ENCODE measurements at places on chromosomes 6 and 20. TPM values are rescaled to one million over a fixed set of nuclear protein-coding genes. Genes with fewer than 3 reads are reported as not detected.

DNA sequence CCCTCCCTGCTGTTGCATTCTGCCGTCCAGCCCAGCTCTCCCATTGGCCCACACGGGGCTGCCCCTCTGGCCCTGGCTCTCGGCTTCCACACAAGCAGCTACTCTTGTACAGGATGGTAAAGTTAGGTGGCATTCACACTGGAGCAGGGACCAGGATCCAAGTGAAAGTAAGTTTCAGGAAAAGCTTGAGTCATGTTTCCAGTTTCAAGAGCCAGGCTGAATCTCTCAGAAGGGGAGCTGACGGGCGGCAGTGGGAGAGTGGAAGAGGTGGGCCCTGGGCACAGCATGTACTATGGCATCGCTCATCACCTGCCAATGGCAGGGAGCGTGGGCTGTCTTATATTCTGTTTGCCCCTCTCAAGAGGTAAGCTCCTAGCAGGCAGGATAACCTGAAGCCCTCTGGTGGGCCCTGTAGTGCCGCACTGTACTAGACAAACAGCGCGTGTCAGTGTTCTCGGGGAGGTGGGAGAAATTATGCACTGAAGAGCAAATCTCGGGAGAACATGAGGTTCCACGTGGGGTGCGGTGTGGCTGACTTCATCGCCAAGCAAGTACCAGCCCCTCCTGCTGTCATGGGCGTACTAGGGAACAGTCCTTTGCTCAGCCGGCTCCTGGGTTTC lies 241.5 kb downstream of the NRN1 start:
- H3K4me1 ChIP-seq: no peaks in the 10 kb centered on the region
- no peak overlapping the region for H3K27ac ChIP-seq
- no peak overlapping the region for H3K4me3 ChIP-seq
- DNase-seq: no peak
- H3K27me3 ChIP-seq: no peaks in the 10 kb centered on the region

Gene SYCP2L
- not detected for total RNA-seq

Gene TTLL9
- total RNA-seq: not detected

- H3K36me3 ChIP-seq: no peaks in the 10 kb centered on the region
- DNase-seq: no peak
- no peaks in the 10 kb centered on the region for H3K27me3 ChIP-seq
- H3K27ac ChIP-seq: no peak overlapping the region
These were observed 566.6 kb upstream of the CITED2 start for GRCh38 chr6:139940741-139941729.

Gene COL9A3
- total RNA-seq: not detected

- H3K27ac ChIP-seq: no peak overlapping the region
- no peaks in the 10 kb centered on the region for H3K4me1 ChIP-seq
- H3K4me3 ChIP-seq: no peak overlapping the region
- H3K27me3 ChIP-seq: no peaks in the 10 kb centered on the region
- H3K36me3 ChIP-seq: no peaks in the 10 kb centered on the region
- no peak for DNase-seq
These were observed 66.2 kb downstream of the BCAS4 start for GRCh38 chr20:50861012-50861411.

DNA sequence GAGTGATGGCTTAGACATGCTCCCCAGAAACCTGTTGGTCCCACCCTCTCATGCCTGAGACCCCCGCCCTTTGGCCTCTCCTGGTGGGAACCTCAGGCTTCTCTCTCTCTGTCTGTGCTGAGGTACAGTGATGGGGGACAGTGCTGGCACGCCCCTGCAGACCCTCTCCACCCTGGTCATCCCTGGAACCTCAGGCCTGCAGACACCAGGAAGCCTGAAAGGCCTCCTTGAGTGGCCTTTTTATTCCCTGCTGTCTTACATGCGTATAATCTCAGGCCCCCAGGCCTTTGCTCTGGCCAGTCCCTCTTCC lies 78.5 kb upstream of the MAFB start:
- H3K27ac ChIP-seq: no peak overlapping the region
- no peaks in the 10 kb centered on the region for H3K4me1 ChIP-seq
- no peaks in the 10 kb centered on the region for H3K36me3 ChIP-seq
- no peak for DNase-seq

DNA sequence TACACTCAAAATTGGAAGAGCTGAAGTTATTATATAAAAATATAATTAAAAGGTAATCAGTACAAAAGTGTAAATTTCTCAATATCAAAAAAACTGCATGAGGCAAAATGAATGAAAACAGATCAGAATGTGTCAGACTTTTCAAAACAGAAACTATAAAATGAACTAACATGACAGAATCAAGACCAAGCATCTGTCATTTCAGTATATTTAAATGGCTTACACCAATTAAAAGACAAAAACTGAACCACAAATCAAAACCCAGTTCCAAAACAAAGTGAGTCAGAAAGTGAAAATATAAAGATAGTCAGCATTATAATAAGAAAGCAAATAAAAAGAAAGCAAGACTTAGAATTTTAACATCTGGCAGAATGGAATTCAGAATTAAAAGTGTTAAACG lies 289.7 kb downstream of the UBE3D start:
- DNase-seq: no peak
- no peaks in the 10 kb centered on the region for H3K4me1 ChIP-seq
- H3K36me3 ChIP-seq: no peaks in the 10 kb centered on the region
- no peaks in the 10 kb centered on the region for H3K27me3 ChIP-seq
- no peak overlapping the region for H3K27ac ChIP-seq

DNA sequence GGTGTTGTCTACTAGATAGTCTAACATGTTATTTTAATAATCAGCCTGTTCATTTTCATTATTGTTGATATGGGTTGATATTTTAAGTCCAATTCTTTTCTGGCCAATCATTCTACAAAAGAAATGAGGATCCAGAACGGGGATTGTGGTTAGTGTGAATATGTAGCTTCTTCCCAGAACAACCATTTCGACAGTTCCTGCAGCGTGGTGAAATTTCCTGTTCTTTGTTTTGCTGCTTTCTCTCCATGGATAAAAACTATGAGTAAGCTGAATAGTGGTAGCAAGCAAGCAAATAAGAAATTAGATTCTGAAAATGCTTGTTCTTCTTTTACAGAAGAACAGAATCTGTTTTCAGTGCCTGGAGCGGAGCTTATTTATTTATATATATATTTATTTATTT lies 65.5 kb upstream of the F13A1 start:
- DNase-seq: no peak
- no peaks in the 10 kb centered on the region for H3K27me3 ChIP-seq
- H3K36me3 ChIP-seq: no peaks in the 10 kb centered on the region
- no peak overlapping the region for H3K27ac ChIP-seq
- no peaks in the 10 kb centered on the region for H3K4me1 ChIP-seq

GRCh38 chr6:35725081-35725708 lies 11.6 kb upstream of the ARMC12 start:
- H3K36me3 ChIP-seq: no peaks in the 10 kb centered on the region
- H3K27me3 ChIP-seq: no peaks in the 10 kb centered on the region
- peaks cover 75% of the 10 kb centered on the region for H3K4me1 ChIP-seq
- DNase-seq: no peak
- peak overlapping the region; percentile 69 for H3K27ac ChIP-seq

DNA sequence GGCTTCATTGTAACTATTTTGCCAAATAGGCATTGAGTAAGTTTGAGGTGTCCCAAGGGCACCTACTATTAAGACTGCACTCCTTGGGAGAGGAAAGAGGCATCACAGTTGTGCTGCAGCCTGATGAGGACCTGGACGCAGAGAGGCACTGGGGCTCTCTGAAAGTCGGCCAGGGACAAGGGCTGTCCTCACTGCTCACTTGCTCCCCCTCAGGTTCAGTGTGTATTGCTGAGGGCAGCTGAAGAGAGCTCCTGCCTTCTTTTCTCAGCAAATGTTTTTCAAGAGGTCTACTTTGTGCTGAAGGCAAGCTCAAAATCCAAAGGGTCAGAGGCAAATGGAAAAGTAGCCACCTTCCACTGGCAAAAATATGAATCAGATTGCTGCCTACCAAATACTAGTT lies 331.8 kb downstream of the RIMS1 start:
- H3K27me3 ChIP-seq: no peaks in the 10 kb centered on the region
- H3K4me3 ChIP-seq: no peak overlapping the region
- H3K27ac ChIP-seq: no peak overlapping the region
- H3K4me1 ChIP-seq: no peaks in the 10 kb centered on the region
- DNase-seq: no peak

Gene RNF217
- total RNA-seq: 0.86 TPM

DNA sequence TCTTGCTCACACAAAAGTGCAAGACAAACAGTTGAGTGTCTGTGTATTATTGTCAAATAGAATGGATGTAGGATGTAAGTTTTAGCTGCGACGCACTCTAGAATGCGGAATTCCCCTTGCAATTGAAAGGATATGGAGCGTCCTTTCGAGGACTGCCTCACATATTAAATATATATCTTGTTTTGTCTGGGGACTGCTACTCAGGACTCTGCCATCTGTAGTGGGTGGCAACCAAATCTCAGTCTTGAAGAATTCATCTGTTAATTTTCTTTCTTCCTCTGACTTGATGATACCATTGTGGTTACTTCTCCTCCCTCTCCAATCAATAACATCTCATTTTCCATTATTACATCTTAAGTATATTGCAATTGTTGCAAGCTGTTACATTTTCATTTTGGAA lies 121.6 kb downstream of the SOX4 start:
- no peaks in the 10 kb centered on the region for H3K36me3 ChIP-seq

DNA sequence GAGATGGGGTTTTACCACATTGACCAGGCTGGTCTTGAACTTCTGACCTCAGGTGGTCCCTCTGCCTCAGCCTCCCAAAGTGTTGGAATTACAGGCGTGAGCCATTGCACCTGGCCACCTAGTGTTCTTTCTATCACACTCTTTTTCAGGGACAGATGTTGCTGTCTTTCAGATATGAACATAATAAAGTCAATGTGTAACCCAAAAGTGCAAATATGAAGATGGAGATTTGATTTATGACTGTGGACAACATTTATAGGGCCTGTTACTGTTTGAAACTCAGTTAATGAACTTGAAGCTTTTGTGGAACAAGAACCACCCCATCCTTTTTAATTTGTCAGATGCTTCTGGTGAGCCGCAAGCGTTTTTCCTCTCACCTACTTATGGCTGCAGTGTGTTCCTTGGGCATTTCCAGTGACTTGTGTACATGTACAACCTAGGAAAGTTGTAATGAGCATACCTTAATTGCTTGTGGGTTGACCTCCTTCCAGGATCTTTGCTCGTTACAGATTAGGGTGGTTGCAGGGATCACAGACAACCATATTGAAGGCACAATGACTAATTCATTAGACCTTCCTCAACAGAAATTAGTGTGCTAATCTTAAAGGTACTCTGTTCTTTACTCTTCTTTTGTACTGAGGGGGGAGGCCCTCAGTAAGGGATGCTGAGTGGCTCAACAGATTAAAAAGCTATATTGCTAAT lies 6.8 kb downstream of the TBPL1 start:
- no peaks in the 10 kb centered on the region for H3K27me3 ChIP-seq
- H3K27ac ChIP-seq: no peak overlapping the region
- DNase-seq: no peak
- no peaks in the 10 kb centered on the region for H3K36me3 ChIP-seq
- no peak overlapping the region for H3K4me3 ChIP-seq

- H3K4me1 ChIP-seq: no peaks in the 10 kb centered on the region
- DNase-seq: no peak
- no peaks in the 10 kb centered on the region for H3K27me3 ChIP-seq
- H3K36me3 ChIP-seq: no peaks in the 10 kb centered on the region
- no peak overlapping the region for H3K4me3 ChIP-seq
These were observed 9.0 kb upstream of the BTN3A1 start for GRCh38 chr6:26392932-26393636.

GRCh38 chr6:26309731-26310142 lies 55.3 kb upstream of the BTN3A2 start:
- H3K27me3 ChIP-seq: no peaks in the 10 kb centered on the region
- H3K27ac ChIP-seq: no peak overlapping the region
- no peak for DNase-seq
- H3K36me3 ChIP-seq: no peaks in the 10 kb centered on the region
- H3K4me1 ChIP-seq: peaks cover 33% of the 10 kb centered on the region

Gene ZFP57
- total RNA-seq: not detected

DNA sequence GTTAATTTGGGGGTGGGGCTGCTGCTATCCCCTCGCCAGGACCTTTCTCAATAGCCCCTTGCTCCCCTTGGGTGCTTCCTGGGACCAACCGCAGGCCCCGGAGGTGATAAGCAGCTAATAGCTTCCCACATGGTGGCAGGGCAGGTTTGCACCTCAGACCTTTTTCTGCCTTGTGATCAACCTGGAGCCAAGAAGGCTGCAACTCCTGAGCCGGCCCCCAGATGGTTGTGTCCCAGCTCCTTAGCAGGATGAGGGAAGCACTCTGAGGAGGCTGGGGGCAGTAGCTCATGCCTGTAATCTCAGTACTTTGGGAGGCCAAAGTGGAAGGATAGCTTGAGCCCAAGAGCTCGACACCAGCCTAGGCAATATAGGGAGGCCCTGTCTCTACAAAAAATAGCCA lies 85.5 kb downstream of the BMP7 start:
- no peaks in the 10 kb centered on the region for H3K36me3 ChIP-seq
- no peak overlapping the region for H3K27ac ChIP-seq
- no peaks in the 10 kb centered on the region for H3K4me1 ChIP-seq
- no peak for DNase-seq
- no peak overlapping the region for H3K4me3 ChIP-seq
- no peaks in the 10 kb centered on the region for H3K27me3 ChIP-seq

DNA sequence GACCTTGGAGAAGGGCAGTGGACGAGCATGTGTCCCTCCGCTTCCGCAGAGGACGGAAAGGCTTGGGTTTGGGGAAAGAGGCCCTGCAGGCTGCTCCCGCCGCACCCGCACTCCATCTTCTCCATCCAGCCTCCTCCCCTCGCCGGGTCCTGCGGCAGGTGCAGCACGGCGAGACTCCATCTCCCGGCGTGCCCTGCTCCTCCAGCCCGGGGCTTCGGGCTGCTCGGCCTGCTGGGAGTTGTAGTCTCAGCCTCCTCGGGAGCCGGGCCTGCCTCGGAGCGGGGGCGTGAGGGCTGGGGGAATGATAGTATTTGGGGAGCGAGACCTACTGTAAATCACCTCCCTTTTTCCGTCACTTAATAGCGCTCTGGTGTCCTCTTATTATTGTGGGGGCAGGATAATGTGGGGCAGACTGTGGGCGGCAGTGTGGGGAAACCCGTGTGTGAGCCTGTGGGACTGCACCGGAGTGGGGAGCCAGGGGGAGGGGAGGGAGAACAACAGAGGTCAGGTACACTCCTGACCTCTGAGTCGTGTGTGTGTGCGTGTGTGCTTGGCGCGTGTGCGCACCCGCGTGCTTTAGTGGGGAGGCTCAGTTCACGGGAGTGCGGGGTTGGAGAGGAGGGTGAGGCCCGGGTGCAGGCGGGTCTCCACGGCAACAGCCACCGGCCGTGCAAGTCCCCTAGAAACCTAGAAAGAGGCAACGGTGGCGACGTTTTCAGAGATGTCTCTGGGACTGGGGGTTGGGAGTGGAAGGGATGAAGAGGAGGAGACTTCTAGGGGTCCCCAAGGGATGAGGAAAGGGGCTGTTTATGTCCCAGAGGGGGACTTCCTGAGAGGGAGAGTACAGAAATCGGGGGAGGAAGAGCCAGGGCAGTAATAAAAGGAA lies 4.1 kb downstream of the TTBK1 start:
- peak overlapping the region; percentile 52 for H3K27ac ChIP-seq
- H3K36me3 ChIP-seq: no peaks in the 10 kb centered on the region
- H3K4me3 ChIP-seq: peak overlapping the region; percentile 82
- H3K4me1 ChIP-seq: peaks cover 12% of the 10 kb centered on the region
- peaks cover 25% of the 10 kb centered on the region for H3K27me3 ChIP-seq
- peak; percentile 85 for DNase-seq

- no peaks in the 10 kb centered on the region for H3K36me3 ChIP-seq
- peak overlapping the region; percentile 79 for H3K4me3 ChIP-seq
- no peaks in the 10 kb centered on the region for H3K27me3 ChIP-seq
- H3K27ac ChIP-seq: peak overlapping the region; percentile 71
- DNase-seq: no peak
These were observed 902 bp downstream of the ZNF337 start for GRCh38 chr20:25695532-25696370.
